NCI-H1694 (cell line): ENCODE measurements at places on chromosomes 6 and 20.

DNA sequence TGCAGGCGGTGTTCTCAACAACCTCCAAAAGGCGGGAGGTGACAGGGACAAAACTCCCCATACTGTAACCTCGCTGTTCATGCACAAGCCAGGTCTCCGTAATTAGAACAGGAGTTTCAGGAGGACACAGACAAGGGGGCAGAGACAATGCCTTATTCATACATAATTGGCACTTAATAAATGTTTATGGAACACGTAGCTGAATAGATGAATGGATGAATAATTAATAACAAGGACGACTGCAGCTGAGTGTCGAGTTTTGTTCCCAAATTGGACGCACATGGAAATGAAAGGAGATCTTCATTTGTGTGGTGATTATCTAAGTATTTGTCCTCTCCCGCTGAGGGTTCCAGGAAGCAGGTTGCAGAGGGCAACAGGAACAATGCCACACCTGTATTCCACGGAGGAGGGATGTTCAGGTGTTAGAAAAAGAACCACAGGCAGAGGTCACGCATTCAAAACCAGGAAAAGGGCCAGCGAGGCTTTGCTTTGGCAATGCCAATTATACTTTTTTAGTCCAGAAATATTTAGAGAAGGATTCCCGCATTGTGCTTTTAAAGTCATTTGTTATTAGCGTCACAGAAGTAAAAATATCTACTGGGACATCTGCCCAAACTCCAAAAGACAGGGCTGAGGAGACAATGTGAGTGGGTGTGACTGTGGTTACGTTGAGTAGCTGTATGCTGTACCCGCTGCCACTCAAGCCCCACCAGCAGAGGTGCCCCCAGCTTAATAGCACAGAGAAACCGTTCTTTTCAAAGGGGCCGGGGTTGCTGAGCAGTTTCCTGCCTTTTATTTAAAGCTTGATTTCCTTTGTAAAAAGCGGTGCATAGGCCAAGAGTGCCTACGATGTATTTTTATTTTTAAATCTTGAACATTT is 123.3 kb downstream of the PXDC1 start:
- DNase-seq, result no peak

- DNase-seq, result no peak
These were observed 8.6 kb downstream of the DIDO1 start for GRCh38 chr20:62917720-62918119.

- DNase-seq, result peak; percentile 0
These were observed 5.3 kb upstream of the PRR18 start for GRCh38 chr6:166313255-166314070.

- no peak for DNase-seq
These were observed 5.6 kb downstream of the BAG2 start for GRCh38 chr6:57177545-57178265.

DNA sequence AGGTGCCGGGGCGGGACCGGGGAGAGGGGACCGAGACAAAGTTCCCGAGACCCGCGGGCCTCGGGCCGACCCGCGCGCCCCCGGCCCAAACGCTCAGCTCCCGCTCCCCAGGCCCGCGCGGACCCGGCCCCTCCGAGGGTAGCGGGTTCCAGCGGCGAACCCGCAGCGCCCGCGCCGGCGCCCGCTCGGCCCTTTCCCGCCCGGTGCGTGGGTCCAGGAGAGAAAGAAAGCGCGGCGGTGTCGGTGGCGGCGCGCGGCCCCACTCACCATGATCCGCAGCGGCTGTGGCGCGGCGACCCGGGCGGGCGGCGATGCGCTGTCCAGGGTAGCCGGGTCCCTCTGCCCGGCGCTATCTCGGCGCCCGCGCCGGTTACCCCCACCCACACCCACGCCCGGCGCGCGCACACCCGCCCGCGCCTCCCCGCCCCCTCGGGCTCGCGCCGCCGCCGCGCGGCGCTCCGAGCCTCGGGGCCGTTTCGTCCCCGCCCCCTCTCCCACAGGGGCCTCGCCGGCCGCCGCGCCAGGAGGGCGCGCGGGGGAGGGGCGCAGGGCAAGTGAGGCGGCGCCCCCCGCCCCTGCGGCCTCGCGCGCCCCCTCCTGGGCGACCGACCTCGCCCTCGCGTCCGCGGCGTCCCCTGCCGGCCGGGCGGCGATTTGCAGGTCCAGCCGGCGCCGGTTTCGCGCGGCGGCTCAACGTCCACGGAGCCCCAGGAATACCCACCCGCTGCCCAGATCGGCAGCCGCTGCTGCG is at the start of gene ELOVL2:
Gene ELOVL2, minus strand, starts transcription at position 345 of the 751 bp plus-strand sequence. Its CDS starts 75 bp downstream, at position 270.
- peak; percentile 12 for DNase-seq
